ENCODE measurements at places on chromosomes 13 and 19. TPM values are rescaled to one million over a fixed set of nuclear protein-coding genes. Genes with fewer than 3 reads are reported as not detected.

FCGBP gene
- 5.1 TPM for total RNA-seq

ACP7 gene
- not detected for total RNA-seq

ADGRE2 gene
- total RNA-seq = 0.65 TPM

IGSF23 gene
- total RNA-seq = not detected

SPRY2 gene
- total RNA-seq = 45.1 TPM

PDE4C gene
- total RNA-seq = 1.2 TPM

ZNF534 gene
- 0.63 TPM for total RNA-seq

FBXO17 gene
- 39.9 TPM for total RNA-seq

GRIK5 gene
- total RNA-seq = 10.0 TPM

C1QTNF9B gene
- 0.32 TPM for total RNA-seq

PPP5C gene
- total RNA-seq = 61.5 TPM

PGLYRP2 gene
- total RNA-seq = not detected

ACP5 gene
- total RNA-seq = 10.8 TPM

SRRM5 gene
- 0.13 TPM for total RNA-seq

CHST8 gene
- not detected for total RNA-seq

WDR88 gene
- total RNA-seq = not detected

FFAR2 gene
- not detected for total RNA-seq

KLF2 gene
- total RNA-seq = 64.9 TPM

MBD3L3 gene
- not detected for total RNA-seq

CNOT3 gene
- total RNA-seq = 24.4 TPM

TNNT1 gene
- total RNA-seq = 2.0 TPM

RFPL4A gene
- not detected for total RNA-seq

FAM124A gene
- total RNA-seq = 17.0 TPM

ZNF428 gene
- total RNA-seq = 38.6 TPM

KIRREL2 gene
- total RNA-seq = not detected

RFPL4AL1 gene
- total RNA-seq = not detected

ZNF709 gene
- total RNA-seq = 2.0 TPM

ARHGEF7 gene
- total RNA-seq = 50.6 TPM

VAV1 gene
- total RNA-seq = 2.9 TPM

ZNF506 gene
- 20.2 TPM for total RNA-seq

ZNF560 gene
- not detected for total RNA-seq

MICOS13 gene
- total RNA-seq = 60.1 TPM

ZNF146 gene
- 50.8 TPM for total RNA-seq

CYP4F12 gene
- 3.8 TPM for total RNA-seq

OR7A5 gene
- total RNA-seq = not detected

PSG7 gene
- not detected for total RNA-seq

METTL21C gene
- total RNA-seq = not detected

ZNF544 gene
- 29.5 TPM for total RNA-seq

Data from esophagus muscularis mucosa (tissue), 4 donors.